ENCODE measurements at places on chromosomes 5 and 9. TPM values are rescaled to one million over a fixed set of nuclear protein-coding genes. Genes with fewer than 3 reads are reported as not detected.

- no peak for DNase-seq
Measured at GRCh38 chr5:176771102-176771845, 39.1 kb upstream of the UNC5A start.

DNA sequence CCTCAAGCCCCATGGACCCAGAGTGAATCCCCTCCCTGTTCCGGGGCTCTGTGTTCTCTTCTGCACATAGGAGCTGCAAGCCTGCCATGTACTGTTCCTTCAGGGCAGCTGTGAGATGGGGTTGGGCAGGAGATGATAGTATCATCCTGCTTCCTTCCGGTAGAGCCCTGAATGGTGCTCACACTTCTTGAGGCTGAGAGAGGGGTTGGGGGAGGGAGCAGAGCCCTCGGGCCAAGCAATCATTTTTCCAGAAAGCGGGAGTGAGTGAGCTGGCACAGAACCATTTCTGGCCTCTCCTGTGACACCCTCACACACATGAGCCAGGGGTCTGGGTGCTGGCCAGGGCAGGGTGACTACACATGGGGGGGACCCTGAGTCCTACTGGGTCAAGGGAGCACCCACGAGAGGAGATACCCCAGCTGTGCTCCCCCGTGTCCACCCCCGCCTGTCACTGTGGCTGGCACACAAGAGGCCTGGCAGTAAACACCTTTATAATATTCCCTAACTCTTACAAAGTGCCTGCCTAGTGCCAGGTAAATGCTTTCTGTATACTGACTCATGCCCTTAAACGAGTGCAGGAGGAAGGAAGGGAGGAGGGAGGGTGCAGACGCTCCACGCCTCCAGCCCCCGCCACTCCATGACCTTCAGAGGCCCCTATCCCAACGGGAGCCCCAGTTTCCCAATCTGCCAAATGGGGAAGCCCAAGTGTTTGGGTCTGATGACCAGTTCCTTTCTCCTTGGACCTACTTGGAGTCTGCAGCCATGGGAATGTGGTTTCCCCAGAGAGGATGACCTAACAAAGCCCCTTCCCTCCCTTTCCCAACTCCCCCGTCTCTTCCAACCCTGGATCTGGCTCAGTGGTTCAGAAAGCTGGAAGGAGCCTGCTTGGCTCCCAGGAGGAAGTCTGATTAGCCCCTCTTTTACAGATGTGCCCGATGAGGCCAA lies 15.5 kb downstream of the AKNA start:
- DNase-seq = no peak

DNA sequence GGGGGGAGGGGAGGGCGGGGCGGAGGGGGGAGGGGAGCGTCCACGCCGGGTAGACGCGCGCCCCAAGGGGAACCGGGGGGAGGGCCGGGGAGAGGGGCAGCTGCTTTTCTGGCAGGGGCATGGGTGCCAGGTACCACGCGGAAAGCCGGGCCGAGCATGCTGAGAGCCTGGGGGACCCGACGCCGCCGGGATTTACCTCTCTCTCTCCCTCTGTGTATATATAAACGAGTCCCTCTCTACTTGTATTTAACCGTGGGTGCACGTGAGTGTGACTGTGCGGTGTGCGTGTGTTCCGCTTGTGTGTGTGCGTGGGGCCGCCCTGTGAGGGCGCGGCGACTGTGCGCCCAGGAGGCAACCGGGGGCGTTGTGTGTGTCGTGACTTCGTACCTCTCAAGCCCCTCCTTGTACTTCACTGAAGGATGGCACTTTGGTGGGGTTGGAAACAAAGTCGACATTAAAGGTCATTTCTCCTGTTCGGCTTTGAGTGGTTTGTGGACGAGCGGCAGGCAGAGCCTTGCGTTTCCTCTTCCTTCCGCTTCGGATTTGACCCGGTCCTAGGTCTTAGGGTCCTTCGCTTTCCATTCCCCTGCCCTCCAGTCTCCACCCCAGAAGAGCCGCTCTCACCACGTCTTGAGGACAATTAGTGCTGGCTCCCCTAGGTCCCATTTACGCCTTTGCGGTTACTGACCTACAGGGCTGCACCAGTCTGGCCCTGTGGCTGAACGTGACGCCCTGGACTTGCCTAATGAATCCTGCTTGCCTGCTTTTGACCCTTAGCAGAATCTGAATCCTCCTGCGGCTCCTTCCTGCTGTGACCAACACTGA lies 36.2 kb upstream of the TTC1 start:
- no peak for DNase-seq

- no peak for DNase-seq
Measured at GRCh38 chr9:23438299-23438907, 387.6 kb downstream of the ELAVL2 start.

DNA sequence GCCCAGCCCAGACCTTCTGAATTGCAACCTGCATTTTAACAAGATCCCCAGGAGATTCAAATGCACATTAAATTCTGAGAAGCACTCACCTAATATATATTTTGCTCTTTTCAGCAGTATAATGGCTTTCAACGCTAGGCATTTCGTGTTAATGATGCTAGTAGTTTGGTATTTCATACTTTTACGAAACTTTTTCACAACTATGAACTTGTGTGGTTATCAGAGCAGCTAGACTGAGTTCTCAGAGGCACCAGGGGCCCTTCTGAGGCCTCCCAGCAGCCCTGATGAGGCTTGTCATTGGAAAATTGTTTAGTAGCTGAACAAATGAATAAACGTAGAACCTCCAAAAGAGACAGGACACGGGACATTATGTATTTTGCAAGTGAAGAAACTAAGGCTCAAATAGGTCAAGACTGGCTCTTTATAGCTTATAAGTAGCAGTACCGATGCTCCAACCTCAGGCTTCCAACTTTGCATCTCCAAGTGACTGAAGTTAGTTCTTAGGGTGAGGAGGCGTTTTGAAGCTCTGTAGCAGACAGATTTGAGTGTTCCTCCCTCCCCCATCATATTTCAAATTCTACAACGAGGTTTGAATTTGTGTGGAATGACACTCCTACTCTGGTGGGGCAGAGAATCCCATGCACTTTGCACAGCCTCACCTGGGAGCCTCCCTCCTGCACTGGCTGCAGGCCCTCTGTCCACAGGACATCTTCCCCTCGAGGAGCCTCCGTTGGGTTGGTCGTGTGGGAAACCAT lies 121.1 kb upstream of the SLC25A48 start:
- DNase-seq = no peak

GRCh38 chr5:13325765-13326164 lies 618.7 kb downstream of the DNAH5 start:
- no peak for DNase-seq

GRCh38 chr5:177234841-177235240 lies 68.7 kb downstream of the RAB24 start:
- no peak for DNase-seq

- DNase-seq = no peak
Measured at GRCh38 chr5:56299212-56299611, 66.1 kb upstream of the ANKRD55 start.

DNA sequence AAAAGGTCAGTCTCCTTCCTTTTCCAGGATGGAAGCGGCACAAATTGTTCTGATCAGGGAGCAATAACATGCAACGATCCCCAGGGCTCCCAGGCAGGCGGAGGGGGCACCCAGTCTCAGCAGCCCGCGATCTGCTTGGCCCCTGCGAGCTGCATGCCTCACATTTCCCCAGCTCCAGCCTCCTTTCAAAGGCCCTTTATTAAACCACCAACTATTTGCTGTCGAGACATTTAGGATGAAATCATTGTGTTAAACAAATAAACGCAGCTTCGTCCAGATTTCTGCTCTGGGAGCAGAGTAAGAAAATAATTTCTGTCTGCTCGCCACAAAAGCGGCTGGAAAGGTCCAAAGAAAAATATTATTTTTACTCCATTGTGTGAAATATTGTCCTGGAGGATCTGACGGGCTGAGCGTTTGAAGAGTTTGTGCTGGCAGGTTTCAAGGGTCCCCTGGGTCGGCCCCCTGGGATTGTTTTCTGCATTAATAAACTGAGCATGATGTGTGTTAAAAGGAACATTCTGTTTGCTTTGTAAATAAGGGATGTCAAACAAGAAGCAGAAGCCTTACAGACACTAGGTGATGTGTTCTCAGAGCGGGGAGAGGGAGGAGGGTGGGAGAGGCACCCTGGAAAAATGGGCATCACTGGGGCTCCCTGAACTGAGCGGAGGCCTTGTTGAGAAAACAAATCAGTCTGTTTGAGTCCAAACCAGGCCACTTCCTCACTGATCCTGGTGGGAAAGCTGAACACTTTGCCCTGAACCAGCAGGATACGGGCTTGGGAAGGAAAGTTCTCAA lies 110.1 kb downstream of the FOXD1 start:
- peak; percentile 9 for DNase-seq

DNA sequence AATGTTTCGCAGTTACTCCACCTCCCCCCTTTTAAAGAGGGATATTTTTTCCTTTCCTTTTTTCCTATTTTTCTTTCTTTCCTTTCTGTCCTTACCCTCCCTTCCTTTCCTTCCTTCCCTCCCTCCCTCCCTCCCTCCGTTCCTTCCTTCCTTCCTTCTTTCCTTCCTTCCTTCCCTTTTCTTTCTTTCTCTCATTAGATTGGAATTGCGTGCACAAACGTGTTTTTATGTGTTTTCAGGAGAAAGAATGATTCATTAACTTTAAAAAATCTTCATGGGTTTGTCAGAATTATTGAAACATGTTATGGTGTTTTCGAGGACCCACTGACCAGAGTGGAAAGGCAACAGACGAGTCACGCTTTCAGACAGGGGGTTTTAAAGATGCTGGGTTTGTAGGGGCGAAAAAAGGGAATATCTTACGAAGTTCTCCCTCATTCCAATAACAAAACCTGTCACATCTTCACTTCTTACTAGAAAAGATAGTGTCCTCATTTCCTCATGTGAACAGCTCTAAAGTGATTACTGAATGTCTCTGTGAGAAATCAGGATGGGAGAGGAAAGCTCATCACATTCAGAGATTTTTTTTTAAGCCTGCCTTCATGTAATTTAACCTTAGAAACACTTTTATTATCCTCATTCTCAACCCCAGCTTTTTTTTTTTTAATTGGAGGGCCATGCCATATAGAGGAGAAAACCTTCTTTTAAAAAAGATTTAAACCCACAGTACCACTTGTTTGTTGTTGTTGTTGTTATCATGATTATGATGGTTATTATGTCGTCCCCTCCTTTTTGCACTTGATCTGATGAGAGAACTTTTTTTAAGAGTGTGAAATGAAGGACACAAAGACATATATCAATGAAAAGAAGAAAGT lies 21.9 kb downstream of the NR2F1 start:
- DNase-seq = no peak

DNA sequence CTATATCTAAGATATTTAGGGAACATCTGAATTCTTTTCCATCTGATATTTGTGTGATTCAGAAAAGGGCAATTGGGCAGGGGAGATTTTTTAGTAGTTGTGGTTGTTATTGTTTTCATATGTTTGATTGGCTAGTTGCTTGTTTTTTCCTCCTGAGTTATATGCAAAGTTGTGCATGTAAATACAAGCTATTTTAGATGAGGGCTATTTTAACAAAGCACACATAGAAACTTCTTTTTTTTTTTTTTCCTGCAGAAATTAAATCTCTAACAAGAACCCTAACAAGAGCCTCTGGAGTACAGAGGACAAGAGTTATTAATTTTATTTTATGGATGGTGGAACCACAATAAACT lies 559.1 kb downstream of the CETN3 start:
- DNase-seq = no peak

- no peak for DNase-seq
Measured at GRCh38 chr9:134500931-134501760, 140.5 kb upstream of the COL5A1 start.

- DNase-seq = no peak
Measured at GRCh38 chr5:73155271-73156222, 17.4 kb upstream of the TMEM174 start.

- no peak for DNase-seq
Measured at GRCh38 chr9:35349287-35349990, 140.5 kb upstream of the RUSC2 start.

GRCh38 chr5:148796936-148797335 lies 29.5 kb upstream of the ADRB2 start:
- DNase-seq = no peak

- no peak for DNase-seq
Measured at GRCh38 chr5:143338658-143339366, 64.7 kb downstream of the NR3C1 start.

DNA sequence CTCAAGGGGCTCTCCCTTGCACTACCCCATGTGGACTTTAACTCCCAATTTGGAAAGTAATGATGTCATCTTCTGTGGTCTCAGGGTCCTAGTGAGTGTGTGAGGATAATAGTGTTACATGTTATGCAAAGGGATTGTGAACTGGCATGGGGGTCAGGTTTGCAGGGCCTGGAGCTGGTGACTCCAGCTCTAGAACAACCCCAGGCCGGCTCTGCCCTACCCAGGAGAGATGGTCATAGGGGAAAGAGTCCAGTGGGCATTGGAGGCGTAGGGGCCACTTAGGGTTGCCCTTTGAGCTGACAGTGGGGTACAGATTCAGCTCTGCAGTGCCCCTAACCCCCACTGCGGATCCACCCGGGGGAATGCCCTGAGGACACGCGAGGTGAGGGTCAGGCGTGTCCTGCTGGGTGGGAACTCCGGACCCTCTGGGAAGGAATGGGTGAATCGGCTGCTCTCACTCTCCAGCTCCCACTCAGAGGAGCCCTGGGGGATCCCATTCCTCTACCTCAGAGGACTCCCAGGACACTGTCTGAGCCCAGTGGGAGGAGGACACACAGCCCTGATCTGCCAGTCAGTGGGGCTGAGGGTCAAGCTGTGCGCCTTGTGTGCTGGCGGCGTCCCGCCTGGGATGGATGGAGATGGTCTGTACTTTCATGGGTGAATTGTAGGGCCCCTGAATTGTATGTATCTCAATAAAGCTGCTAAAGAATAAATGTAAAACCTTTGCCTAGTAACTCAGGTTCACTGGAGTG lies 2.5 kb upstream of the NKD2 start:
- DNase-seq = no peak

DNA sequence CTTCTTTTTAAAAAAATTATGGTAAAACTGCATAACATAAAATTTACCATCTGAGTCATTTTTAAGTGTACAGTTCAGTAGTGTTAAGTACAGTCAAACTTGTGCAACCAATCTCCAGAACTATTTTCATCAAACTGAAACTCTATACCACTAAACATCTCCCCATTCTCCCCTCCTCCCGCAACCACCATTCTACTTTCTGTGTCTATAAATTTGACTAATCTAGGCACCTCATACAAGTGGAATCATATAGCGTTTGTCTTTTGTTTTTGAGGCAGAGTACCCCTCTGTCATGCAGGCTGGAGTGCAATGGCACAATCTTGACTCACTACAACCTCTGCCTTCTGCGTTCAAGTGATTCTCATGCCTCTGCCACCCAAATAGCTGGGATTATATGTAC lies 24.0 kb upstream of the EBF1 start:
- no peak for DNase-seq

C9orf153 gene
- 0.40 TPM for total RNA-seq

MORN5 gene
- not detected for total RNA-seq

LPAR1 gene
- 1.2 TPM for total RNA-seq

BTNL3 gene
- total RNA-seq = not detected

MARCHF11 gene
- not detected for total RNA-seq

CDKN2B-AS1 gene
- not detected for total RNA-seq

SEMA4D gene
- total RNA-seq = 3.1 TPM

INSL6 gene
- not detected for total RNA-seq

CBY3 gene
- total RNA-seq = not detected

CCDC152 gene
- not detected for total RNA-seq

BHMT2 gene
- total RNA-seq = not detected

EHMT1 gene
- total RNA-seq = 44.7 TPM
